ENCODE measurements at places on chromosomes 4 and X.

DNA sequence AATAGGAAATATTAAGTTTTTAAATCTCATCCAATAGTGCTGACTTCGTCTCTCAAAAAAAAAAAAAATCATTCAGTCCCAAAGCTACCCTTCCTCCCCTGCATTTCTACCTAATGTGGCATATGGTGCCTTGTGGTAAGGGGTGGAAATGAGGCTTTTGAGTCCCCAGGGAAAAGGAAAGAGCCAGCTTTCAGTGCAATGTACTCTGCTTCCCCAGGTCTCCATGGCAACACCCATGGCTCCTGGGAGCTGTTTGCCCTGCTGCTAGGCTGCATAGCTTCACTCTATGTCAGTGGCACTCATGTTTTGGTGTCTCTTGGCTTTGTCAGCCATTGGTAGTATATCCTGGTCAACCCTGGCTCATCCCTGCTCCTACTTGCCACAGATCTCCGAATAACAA, 175.9 kb downstream of the SLC39A8 start:
- DNase-seq = no peak

DNA sequence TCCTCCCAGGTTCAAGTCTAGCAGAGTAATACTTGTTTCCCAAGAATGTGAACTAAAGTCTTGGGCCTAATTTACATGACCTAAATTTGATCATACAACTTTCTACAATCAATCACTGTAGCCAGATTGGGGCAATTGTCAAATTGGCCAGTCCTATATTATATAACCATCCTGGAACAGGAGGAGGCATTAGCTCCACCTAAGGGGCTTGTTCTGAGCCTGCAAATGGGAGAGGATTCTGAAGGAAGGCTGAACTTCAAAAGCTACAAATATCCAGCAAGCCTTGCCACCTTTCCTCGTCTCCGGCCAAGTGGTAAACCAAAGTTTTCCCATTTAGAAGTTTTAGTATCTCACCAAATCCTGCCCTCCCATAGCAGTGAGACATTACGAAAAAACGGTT, 1289.6 kb upstream of the TENM3 start:
- DNase-seq = no peak

DNA sequence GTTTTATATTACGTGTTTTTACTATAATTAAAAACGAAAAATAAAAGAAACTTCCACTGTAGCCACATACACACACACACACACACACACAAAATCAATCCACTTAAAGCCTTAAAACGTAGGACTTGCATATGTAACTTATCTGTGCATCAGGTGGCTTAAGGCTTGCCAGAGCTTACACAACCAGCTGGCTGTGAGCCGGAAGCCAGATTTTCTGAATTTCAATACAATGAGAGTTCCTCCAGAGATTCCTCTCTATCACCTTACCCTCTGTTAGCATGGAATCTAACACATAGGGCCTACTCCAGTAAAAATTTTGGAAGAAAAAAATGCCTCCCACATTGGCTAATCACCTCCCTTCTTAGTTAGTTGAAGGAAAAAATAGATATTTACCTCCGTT, 27.9 kb upstream of the SLITRK4 start:
- no peak for DNase-seq

GRCh38 chr4:184474263-184475095, at the start of gene IRF2:
IRF2 (minus strand) TSS chr4:184474550; CDS start chr4:184429064, 45,486 bp downstream.
- DNase-seq = peak; percentile 99

- DNase-seq = no peak
These were observed 56.4 kb downstream of the SPCS3 start for GRCh38 chr4:176376032-176376614.

GRCh38 chrX:8033175-8033574, 106.0 kb upstream of the PNPLA4 start:
- DNase-seq = no peak

DNA sequence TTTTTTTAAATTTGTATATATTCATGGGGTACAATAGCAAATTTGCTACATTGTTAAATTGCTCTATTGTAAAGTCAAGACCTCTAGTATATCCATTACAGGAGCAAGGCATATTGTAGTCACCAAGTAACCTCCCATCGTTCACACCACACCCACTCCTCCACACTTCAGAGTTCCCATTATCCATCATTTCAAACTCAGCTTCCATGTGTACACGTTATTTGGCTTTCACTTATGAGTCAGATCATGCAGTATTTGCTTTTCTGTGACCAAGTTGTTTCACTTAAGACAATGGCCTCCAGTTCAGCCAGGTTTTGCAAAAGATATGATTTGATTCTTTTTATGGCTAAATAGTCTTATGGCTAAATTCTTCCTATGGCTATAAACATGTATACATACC, 2614.2 kb downstream of the PCDH7 start:
- DNase-seq = no peak

DNA sequence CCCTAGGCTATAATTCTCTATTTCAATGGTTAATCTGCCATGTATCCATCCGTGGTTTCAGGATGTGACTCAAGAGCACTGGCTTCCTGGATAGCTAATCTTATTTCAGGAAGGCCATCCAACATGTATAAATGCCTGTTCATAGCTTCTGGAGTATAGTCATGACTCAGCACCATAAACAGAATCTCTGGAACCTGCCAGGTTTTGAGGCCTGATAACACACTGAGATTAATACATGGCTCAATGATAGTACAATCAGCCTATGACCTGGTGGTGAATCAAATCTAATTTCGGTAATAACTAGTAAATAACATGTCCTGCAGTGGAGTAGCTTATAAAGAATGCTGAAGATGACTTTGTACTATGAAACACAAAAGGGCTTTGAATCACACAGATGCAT, 5.7 kb upstream of the IL13RA2 start:
- DNase-seq = no peak
